ENCODE measurements at places on chromosomes 4 and X.

- DNase-seq = no peak
These were observed 241.8 kb downstream of the PRDM5 start for GRCh38 chr4:120680647-120681228.

DNA sequence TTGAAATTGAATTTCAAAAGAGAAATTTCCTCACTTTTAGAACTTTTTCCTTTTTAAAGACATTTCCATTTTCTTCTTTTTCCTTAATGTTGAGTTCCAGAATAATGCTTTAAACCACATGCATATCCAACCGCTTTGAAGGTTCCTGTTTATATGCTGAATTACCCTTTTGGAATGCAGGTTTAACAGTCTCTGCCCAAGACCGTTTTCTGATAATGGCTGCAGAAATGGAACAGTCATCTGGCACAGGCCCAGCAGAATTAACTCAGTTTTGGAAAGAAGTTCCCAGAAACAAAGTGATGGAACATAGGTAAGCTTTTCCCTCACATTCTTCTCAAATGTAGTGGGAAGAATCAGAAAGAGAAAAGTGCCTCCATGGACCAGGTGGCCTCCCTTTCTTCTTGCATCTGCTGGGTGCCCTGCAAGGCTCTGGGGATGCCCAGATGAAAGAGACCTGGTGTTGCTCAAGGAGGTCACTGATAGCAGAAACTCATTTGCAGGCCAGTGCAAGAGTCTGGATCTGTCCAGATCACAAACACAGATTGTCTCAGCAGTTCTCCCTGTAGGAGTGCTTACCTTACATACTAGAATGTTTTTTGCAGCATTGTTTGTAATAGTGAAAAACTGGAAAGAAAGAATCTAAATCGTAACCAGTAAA lies 42.9 kb downstream of the MOSPD2 start:
- DNase-seq = no peak

DNA sequence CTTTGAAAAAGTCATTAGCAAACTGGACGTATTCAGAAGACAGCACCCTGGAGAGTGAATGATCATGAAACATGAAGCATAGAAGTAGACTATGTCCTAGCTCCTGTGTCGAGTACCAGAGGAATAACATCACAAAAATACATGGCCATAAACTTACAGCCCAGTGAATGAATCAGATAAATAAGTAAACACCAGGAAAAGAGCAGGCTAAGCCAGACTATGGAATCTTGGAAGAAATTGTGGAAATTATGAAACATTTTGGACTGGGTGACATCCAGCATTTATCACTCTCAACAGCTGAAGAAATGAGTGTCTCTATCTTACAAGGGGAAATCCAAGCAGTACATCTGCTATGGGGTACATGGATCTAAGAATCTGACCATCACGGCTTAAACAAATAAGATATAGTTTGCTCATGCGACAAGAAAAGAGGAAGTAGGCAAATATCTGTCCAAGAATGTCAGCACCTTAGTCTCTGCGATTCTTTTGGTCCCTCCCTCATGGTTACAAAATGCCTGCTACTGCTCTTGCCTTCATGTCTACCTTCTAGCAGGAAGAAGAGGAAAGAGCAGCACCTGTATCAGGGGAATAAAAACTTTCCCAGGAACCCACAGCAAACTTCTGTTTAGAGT lies 481.5 kb downstream of the BCOR start:
- DNase-seq = no peak

- DNase-seq = no peak
These were observed 107.7 kb downstream of the SMIM20 start for GRCh38 chr4:26021417-26022345.

DNA sequence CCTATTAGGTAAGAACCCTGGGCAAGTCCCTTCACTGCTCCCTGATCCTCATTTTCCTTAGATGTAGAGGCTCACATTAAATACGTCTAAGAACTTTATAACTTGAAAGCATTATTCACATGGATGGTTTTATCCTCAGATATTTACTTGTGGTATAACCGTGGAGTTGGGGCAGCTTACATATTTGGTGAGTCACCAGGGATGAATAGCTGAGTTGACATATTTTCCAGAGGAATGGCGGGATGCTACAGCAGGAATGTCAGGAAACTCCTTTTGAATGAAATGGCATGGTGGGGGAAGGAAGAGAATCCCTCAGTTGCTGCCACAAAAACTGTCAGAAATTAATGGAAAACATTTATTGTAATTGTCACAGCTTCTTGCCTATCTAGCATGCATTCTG lies 165.3 kb upstream of the RPS6KA3 start:
- DNase-seq = no peak

DNA sequence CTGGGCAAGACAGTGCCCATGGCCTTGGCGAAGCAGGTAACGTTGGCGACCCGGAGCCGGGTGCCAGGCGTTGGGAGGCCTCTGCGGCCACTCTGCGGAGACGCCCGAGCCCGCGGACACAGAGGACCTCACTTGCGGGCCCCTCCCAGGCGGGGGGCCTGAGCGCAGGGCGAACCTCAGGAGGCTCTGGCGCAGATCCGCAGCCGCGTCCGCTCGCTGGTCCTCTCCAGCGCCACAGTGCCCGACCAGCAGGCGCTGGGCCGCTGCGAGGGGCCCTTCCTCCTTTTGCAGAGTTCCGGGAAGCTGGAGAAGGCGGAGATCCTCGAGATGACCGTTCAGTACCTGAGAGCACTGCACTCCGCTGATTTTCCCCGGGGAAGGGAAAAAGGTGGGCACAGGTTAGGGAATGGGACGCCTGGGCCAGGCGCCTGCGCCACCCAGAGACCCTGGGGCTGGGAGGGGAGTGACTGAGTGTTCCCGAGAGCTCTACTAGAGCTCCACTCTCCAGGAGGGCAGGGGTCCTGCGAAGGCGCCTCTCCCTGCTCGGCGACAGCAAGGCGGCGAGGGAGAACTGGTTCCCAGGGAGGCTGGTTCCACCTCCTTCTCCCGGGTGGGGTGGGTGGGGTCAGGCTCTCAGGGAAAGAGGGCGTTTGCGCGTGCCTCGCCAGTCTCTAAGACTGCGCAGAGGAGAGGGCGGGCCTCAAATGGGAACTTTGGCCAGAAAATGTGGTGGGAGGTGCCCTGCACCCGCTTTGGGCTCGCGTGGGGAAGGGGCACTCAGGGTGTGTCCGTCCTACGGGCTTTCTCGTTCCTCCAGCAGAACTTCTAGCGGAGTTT lies 1.4 kb downstream of the HELT start:
- no peak for DNase-seq

- no peak for DNase-seq
These were observed 203.6 kb upstream of the AGTR2 start for GRCh38 chrX:115966920-115967319.

- no peak for DNase-seq
These were observed 306.8 kb upstream of the FAM241A start for GRCh38 chr4:111838406-111838930.

DNA sequence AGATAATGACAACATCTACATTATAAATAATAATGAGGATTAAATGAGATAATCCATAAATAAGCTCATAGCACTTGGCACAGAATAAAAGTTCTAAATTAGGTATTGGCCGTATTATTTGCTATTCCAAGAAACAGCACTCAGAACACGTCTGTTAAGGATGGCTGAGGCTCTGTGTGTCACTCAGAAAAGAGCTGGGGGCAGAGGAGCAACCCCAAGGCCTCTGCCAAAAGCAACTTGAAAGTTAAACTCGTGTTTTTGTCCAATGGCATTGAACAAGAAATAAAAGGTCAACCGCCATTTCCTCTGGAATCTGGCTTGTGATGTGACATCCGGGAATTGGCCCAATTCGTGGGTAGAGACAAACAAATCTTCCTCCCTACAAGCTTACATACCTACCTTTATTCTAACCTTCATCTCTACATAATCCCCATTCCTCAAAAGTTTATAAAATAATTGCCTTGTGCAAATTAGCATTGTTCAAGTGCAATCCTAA lies 42.3 kb upstream of the FAM241A start:
- no peak for DNase-seq

- no peak for DNase-seq
These were observed 69.2 kb downstream of the BLTP1 start for GRCh38 chr4:122221322-122221721.

GRCh38 chrX:130851569-130851968 lies 51.4 kb downstream of the ENOX2 start:
- no peak for DNase-seq

DNA sequence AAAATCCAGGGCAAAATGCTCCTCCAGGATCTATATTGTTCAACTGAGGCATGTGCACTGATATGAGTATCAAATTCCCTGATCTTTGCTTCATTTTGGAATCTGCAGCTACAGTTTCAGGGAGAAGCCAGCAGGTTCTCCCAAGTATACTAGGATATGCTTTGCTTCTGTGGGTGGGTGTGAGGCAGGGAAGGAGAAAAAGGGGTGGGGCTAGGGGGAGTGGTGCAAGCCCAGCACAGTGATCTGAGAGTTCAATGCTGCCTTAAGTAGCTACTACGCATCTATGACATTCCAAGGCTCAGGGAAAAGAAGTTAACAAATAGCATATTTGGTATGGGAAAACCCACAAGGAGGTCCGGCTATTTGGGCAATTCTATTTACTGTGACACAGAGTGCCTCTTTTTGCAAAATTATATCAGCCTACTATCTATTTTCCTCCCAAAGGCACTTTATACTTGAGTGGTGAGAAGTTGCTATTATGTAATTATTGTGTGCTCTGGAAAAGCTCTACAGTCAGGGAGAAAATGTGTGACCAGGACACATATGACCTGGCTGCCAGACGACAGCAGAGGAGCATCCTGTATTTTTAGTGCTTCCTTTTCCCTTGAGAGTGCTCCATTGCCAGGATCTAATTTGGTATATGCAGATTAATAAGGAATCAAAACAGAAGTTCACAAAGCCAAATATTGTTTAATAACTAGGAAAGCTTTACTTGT lies 162.0 kb downstream of the RNF150 start:
- DNase-seq = no peak

GRCh38 chrX:41300758-41301437 lies 33.1 kb upstream of the DDX3X start:
- no peak for DNase-seq

DNA sequence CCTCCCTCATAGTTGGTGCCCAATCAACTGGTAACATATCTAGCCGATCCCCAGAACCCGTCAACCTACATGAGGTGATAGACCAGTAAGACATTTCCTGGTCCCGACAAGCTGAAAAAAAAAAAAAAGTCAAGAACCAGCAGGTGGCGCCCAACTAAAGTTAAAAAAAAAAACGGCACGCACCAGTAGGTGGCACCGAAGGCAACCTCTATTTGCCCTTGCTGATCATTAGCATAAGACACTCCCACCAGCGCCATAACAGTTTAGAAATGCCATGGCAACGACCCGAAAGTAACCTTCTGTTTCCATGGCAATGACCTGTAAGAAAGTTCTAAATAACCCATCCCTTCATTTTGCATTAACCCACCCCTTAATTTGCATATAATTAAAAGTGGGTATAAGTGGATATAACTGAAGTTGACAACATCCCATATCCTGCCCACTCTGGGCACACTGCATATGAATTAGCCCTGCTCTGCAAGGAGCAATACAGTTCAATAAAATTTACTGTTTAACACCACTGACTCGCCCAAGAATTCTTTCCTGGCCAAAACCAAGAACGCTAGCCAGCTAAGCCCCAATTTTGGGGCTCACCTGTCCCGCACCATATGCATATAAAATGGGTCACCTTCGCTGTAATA lies 83.9 kb upstream of the SPANXB1 start:
- no peak for DNase-seq

DNA sequence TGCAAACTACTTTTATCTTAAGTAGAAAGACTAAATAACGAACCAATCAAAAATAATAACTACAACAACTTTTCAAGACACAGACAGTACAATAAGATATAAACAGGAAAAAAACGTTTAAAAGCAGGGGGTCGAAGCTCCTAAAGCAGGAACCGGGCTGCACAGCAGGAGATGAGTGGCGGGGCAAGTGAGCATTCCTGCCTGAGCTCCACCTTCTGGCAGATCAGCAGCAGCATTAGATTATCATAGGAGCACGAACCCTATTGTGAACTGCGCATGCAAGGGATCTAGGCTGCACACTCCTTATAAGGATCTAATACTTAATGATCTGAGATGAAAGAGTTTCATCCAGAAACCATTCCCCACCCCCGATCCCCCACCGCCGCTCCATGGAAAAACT lies 146.2 kb downstream of the TEX11 start:
- no peak for DNase-seq

DNA sequence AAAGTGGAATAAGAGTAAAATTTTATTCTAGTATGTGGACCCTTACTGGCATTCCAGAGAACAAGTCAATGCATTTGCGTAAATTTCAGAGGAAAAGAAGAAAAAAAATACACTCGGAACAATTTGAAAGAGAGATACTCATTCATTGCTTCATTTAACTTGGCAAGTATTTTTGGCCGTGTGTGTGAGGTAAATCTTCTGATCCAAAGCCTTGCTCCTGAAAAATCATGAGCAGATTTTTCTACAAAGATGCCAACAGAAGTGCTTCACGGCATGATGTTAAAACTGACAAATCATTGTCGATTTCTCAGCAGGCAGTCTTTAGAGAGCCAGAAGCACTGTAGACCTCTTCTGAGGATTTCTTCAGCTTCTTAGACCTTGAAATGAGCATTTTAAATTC lies 194.0 kb downstream of the COX18 start:
- no peak for DNase-seq

DNA sequence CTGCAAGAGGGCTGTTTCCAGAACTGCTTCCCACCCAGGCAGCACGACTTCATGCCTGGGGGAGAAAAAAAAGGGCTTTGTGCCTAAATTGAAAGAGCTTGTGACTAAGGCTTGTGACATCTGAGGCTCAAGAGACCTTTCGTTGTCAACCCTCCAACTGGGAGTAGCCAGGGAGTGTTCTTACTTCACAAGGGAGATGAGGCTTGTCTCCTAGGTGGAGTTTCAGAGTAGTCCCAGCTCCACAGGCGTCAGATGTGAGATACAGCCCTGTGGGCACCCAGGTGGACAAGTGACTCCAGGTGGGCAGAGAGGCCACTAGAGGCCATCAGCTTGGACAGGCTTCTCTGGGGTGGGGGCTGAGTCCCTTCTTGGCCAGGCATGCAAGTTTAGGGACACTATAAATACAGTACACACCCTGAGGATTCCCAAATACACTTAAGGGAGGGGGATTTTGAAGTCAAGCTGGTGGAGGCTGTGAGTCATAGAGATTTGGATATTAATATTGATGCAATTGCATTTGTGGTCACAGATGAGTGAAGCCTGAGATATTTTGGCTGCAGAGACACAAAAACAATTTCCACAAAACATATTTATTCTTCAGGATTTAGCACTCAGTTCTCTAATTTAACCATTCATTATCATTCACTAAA lies 40.1 kb upstream of the SETD7 start:
- DNase-seq = no peak

DNA sequence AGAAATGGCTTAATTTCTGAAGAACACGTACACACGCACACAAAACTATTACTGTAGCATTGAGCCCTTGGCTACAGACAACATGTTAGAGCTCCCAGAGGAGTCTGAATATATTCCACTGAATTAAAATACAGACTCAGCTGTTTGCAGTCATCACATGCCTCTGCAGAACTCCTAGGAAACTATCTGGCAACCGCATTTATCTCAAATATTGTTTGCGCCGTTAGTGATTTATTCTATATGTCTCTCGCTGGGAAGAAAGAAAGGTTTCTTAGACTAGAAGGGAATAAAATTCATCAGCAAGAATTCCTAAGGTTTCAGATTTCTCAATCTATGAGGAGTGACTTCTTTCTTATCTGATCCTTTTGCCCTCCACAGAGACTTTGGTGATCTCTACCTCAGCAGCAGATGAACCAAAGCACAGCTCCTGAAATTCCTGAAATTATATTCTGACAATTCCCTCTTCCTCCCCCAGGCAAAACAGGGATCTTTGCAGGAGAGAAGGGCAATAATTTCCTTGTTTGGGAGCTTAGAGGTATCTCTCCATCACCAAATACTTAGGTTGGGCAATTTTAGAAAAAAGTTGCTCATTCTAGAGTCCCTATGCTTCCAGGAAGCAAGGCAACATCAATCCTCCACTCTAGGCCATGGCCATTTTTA lies 199.2 kb downstream of the APBB2 start:
- DNase-seq = no peak
